Spinal cord (tissue), 10 donors: ENCODE measurements at places on chromosomes 1 and 21. TPM values are rescaled to one million over a fixed set of nuclear protein-coding genes. Genes with fewer than 3 reads are reported as not detected.
A peak's percentile ranks its signal among the peaks of the same experiment; 100 is the strongest.

GRCh38 chr1:215005078-215005477, 77.5 kb upstream of the KCNK2 start:
- peak; percentile 15 for DNase-seq

DNA sequence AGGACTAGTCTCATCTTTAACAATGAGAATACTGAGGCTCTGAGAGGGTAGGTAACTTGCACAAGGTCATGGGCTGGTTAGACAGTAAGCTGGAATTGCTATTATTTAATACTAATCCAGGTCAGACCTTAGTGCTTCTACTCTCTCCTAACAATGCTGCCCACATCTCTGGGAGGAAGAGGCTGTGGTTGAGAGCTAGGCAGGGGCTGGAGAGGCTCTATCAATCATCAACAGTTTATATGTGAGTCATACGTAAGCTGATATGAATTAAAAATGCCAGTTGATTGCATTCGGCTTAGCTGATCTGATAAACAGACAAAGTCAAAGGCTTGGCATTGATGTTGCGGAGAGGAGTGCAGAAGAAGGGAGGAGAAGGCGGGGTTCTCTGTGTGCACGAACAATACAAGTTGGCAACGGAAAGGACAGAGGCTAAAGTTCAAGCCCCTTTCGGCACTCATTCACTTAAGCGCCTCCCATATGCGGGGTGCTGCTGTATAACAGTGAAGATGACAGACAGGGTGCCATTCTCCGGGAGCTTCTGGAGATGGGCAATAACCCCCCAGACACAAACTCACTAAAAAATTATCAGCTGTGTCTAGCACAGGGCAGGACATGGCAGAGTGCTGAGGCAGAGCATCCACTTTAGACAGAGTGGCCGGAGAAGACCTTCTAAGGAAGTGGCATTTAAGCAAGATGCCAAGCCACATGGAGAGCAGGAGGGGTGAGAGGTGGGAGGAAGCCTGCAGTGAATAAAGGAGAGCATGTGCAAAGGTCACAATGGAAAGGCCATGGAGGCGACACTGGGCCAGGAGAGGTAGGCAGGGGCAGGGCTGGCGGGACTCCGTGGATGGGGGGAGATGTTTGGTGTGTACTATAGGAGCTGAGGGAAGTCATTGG, 195.2 kb downstream of the ZSCAN20 start:
- DNase-seq: no peak

GRCh38 chr1:159839116-159839849, 12.6 kb downstream of the SLAMF8 start:
- DNase-seq: no peak

C1QC gene
- 39.7 TPM for total RNA-seq

DNA sequence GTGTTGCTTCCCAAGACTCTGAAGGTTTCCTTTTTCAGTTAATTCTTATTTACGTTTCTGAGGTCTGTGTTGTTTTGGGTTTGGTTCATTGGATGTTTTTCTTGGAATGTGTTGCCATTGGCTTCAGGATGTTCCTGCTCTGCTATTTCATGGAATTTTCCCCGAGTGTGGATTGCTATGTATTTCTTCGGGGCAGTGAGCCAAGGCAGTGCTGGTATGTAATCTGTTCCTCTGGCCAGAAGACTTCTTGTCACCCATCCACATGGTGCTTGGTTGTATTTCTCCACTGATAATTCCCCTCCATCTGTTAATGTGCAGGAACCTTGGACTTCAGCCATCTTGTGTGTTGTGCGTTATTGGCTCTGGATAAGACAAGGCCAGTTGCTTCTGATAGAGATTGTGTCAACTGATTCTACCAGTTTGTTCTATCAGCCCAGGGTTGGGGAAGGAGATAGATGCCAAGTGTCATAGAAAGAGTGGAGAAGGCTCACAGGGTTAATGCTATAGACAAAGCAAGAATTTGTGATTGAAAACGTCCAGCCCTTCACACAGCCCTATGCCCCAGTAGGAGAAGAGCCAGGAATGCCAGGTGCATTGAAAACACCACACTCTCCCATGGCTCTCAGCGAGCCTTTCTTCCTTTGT, 505.2 kb downstream of the PLPP3 start:
- peak; percentile 40 for DNase-seq

TRIM67 gene
- total RNA-seq: 5.2 TPM

CYP4Z1 gene
- total RNA-seq: 1.1 TPM

ERICH3 gene
- 12.9 TPM for total RNA-seq
